ENCODE measurements at places on chromosomes 12 and 14.

GRCh38 chr14:87122166-87122565 is 870.8 kb downstream of the GALC start:
- DNase-seq, result no peak

DNA sequence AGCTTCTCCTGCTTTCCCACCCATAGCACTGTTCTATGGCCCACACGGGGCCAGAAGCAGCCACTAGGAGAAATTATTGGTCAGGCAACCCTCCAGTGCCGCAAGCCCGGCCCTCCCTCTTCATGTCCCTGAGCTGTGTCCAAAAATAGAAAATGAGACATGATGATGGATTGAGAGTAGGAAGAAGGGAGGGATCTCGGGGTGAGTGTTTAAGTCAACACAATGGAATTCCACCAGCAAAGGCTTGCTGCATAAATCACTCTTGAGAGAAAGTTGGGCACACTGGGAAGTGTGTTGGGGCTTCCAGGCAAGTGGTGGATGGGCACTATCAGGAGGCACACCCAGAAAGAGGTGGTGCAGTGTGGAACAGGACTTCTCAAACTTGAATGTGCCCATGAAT is 94.2 kb downstream of the LLPH start:
- DNase-seq, result no peak

DNA sequence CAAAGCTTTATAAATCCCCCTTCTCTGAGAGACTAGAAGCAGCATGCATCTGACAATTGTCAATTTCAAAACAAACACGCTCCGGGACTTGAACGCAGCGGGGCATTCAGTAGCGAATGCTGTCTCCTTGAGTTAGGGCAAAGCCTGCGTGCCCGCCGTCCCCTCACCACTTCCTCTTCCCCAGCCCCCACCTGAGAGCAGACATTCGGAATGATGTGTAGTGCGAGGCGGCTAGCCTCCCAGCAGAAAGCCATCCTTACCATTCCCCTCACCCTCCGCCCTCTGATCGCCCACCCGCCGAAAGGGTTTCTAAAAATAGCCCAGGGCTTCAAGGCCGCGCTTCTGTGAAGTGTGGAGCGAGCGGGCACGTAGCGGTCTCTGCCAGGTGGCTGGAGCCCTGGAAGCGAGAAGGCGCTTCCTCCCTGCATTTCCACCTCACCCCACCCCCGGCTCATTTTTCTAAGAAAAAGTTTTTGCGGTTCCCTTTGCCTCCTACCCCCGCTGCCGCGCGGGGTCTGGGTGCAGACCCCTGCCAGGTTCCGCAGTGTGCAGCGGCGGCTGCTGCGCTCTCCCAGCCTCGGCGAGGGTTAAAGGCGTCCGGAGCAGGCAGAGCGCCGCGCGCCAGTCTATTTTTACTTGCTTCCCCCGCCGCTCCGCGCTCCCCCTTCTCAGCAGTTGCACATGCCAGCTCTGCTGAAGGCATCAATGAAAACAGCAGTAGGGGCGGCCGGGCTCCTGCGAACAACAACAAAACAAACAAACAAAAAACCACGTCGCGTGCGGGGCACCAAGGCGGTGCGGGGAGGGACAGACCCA is 2.2 kb downstream of the PRMT8 start:
- DNase-seq, result no peak

GRCh38 chr12:108254517-108255251 is 84.4 kb downstream of the CMKLR1 start:
- no peak for DNase-seq

DNA sequence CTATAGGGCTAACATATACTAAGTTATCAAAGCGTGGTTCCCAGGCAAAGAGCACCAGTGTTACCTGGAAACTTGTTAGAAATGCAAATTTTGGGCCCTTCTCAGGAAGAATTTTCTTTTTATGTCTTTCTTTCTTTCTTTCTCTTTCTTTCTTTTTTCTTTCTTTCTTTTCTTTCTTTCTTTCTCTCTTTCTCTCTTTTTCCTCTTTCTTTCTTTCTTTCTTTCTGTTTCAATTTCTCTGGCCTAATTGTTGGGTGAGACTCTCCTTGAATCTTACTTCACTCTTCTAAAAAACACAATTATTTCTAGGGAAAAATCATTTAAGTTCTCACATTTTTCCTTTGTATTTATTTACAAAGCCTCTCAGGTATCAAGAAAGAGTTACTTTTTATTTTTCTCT is 46.5 kb upstream of the RAP1B start:
- DNase-seq, result no peak

GRCh38 chr14:97028382-97028781 is 231.2 kb downstream of the VRK1 start:
- no peak for DNase-seq
